ENCODE measurements at places on chromosomes 4 and X. TPM values are rescaled to one million over a fixed set of nuclear protein-coding genes. Genes with fewer than 3 reads are reported as not detected.
A peak's percentile ranks its signal among the peaks of the same experiment; 100 is the strongest.

DNA sequence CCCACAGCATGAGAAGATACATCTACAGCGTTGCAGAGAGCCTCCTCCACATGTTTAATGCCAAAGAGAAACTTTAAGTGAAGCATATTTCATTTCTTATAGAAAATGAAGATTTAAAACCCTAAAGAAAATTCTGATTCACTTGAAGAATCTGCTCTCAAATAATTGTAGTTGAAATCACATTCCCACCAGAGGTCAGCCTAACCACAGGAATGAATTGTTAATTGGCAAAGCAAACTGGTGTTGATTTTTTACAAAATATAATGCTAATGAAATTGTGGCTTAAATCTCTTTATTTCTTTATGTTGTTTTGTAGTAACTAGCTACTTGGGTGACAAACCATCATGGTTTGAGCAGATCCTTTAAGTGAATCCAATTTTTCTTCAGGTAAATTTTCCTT, 31.1 kb upstream of the WDR17 start:
- peak; percentile 68 for DNase-seq

DRD5 gene
- 0.09 TPM for total RNA-seq

GRCh38 chr4:39616651-39617050, 22.0 kb downstream of the SMIM14 start:
- DNase-seq, result no peak

DNA sequence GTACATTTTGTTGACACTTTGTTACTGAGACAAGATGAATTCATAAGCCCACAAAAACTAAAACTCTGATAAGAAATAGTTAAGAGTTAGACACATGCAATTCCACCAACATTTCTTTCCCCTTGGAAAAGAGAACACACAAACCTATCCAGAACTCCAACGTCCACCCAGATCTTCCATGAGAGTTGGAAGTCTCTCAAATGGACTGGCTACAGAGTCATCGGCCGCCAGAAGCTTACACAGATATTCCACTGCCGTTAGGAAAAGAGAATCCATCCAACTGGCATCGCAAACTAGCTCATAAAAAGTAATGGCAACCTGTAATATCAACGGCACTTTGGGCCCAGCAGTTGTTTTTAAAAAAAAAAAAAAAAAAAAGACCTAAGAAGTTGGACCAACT, 114.7 kb downstream of the PRKX start:
- peak; percentile 87 for DNase-seq

PAGE5 gene
- not detected for total RNA-seq

CENPVL1 gene
- total RNA-seq, result not detected

DNA sequence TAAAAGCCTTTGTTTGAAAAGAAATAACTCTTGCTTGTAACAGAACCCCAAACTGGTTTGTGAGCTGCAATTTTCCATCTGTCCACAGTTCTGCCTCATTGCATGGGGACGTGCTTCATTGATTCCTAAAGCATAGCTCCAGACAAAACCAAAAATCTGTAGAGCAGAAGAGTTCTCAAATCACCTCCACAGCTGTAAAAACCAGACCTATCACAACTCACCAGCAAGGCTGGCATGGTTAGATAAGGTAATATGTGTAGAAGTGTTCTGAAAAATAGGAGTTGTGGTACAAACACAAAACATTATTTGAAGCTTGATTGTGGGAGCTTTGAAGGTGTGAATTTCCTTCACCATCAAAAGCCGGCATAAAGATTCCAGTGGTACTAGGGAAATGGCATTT, 12.5 kb upstream of the RAB28 start:
- DNase-seq, result no peak

GRCh38 chr4:55854129-55854528, 681 bp downstream of the EXOC1 start:
- peak; percentile 11 for DNase-seq

RENBP gene
- total RNA-seq, result 3.1 TPM
